ENCODE measurements at places on chromosomes 6 and 20.

GRCh38 chr6:31882344-31882743, 3.5 kb upstream of the SLC44A4 start:
- no peak for DNase-seq

GRCh38 chr20:6079016-6079415, 25.2 kb upstream of the LRRN4 start:
- DNase-seq: no peak

- DNase-seq: peak; percentile 94
These were observed at the start of the genes HSPA1A and HSPA1L for GRCh38 chr6:31815025-31815838. Gene HSPA1A (plus strand): TSS chr6:31815543. CDS start chr6:31815757, 214 bp downstream. Gene HSPA1L (minus strand): TSS chr6:31815283. CDS start chr6:31811972, 3,311 bp downstream.

DNA sequence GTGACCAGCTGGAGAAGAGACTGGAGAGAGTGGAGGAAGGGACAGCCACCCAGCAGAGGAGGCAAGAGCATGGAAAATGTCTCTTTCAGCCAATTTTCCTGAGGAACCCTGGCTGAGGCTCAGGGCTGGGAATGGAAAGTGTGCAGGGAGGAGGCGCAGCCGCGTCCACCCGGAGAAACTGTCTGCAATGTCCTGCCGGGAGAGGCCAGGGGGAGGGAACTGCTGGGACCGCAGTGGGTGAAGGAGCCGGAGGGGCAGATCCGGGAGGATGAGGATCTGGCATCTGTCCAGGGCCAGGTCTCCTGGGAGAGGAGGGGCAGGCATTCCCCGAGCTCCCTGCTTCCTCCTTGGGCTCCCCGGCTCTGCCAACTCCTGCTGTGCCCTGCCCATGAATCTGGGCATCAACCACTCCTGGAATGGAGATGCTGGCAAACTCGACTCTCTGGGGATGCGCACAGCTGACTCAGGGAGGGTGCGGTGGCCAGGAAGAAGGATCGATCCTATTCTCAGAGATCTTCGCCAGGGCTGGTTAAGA, 17.4 kb upstream of the HM13 start:
- DNase-seq: no peak

DNA sequence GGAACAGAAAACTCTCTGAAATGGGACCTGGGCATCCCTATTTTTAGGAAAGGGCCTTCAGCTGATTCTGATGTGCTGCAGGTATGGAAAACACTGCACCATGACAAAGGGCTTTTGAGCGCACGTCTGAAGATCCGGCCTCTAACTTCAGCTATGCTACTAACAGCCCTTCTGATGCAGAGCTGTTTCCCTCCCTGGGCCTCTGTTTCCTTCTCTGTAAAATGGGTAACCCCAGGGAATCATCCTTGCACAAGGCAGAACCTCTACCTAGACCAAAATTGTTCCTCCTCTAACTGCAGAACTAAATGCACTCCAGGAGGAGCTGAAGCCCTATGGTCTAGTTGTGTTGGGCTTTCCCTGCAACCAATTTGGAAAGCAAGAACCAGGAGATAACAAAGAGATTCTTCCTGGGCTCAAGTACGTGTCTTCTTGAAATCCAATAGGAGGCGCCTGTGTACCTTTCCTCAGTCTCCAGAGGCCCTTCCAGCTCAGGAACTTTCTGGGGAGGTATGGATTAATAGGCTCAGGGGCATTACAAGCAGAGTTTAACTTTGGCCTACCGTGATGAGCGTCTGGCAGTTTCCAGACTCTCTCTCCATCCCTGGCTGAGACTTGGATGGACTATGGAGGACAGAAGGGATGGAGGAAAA, 5.9 kb downstream of the GPX5 start:
- DNase-seq: no peak

GRCh38 chr20:24530131-24530680, 60.8 kb downstream of the SYNDIG1 start:
- no peak for DNase-seq

GRCh38 chr6:41208439-41209106, 7.6 kb upstream of the TREML2 start:
- no peak for DNase-seq

GRCh38 chr6:140041056-140041455, 666.6 kb upstream of the CITED2 start:
- DNase-seq: no peak

DNA sequence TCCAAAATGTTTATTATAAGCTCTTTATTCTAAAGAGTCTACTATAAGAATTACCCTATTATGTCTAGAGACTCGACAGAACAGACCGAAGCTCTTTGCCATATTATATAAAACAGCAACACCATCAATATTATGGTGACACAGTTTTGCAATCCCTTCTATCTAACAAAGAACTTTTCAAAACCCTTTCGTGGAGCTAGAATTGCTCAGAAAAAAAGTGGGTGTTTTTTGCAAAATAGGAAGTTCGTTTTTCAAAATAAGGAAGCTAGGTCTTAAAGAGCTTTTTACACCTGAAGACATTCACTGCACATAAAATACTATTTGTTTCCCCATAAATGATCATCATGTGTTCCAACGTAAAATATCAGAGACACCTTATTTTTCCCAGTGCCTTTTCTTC, 240.0 kb downstream of the FOXC1 start:
- DNase-seq: no peak

DNA sequence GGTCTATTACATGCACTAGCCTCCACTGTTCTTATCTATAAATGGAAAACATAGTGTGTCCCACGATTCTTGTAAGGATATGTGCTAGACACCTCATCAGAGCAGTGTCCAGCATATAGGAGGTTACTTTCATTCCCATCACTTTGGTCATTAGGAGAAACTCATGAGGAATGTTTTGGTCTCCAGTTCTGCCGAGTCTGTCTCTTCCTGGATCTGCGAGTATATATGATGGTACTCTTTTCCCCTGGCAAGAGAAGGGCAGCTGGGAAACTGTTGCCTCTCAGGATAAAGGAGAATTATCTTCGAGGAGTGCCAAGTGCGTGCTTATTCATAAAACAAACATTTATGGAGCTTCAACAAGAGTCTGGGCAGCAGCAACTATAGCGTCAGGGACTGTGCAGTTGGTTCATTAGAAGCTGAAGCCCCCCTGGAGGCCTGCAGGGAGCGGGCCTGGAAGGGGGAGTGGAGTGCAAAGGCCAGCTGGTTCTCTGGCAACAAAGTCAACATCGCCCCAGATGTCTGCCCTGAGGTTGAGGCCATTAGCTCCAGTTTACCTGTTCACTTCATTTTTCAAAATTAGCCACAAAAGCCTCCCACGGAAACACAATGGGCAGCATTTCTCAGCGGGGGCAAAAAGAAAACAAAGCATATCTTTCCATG, 811.9 kb downstream of the MAFB start:
- no peak for DNase-seq

Data from upper lobe of right lung (tissue), 1 donor.